Sigmoid colon (tissue), 7 donors: ENCODE measurements at places on chromosomes 2 and 18. TPM values are rescaled to one million over a fixed set of nuclear protein-coding genes. Genes with fewer than 3 reads are reported as not detected.
A peak's percentile ranks its signal among the peaks of the same experiment; 100 is the strongest.

GPR55 gene
- total RNA-seq, result not detected

GRCh38 chr2:231765496-231765929 is 15.6 kb downstream of the PDE6D start:
- no peak overlapping the region for H3K4me3 ChIP-seq
- DNase-seq, result no peak
- no peaks in the 10 kb centered on the region for H3K27me3 ChIP-seq
- no peaks in the 10 kb centered on the region for H3K4me1 ChIP-seq
- H3K27ac ChIP-seq, result no peak overlapping the region

ALK gene
- total RNA-seq, result 1.5 TPM

LIPG gene
- 3.9 TPM for total RNA-seq

IL18R1 gene
- total RNA-seq, result 1.1 TPM

DNA sequence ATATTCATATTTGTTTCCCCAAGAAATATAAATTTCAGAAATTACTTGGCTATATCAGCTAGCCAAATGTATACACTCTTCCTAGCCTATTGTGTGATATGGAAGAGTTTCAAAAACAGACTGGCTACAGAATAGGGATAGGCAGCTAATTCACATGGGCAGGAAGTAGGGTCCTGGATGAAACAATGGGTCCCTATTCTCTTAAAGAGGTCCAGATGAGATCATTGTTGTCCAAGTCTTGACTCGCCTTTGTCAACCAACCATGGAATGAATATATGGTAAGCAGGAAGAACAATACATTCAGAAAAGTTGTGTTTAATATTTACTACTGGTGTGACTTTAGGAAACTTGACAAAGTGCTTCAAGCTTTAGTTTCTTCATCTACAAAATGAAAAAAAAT is 319.9 kb downstream of the NBAS start:
- no peak for DNase-seq
- H3K4me1 ChIP-seq, result no peaks in the 10 kb centered on the region
- H3K4me3 ChIP-seq, result no peak overlapping the region
- H3K36me3 ChIP-seq, result no peaks in the 10 kb centered on the region
- H3K27ac ChIP-seq, result no peak overlapping the region
- H3K27me3 ChIP-seq, result no peaks in the 10 kb centered on the region

- DNase-seq, result no peak
- no peak overlapping the region for H3K27ac ChIP-seq
- H3K36me3 ChIP-seq, result no peaks in the 10 kb centered on the region
- H3K4me1 ChIP-seq, result no peaks in the 10 kb centered on the region
- no peak overlapping the region for H3K4me3 ChIP-seq
These were observed 77.4 kb downstream of the DCDC2C start for GRCh38 chr2:3780477-3781402.

DNA sequence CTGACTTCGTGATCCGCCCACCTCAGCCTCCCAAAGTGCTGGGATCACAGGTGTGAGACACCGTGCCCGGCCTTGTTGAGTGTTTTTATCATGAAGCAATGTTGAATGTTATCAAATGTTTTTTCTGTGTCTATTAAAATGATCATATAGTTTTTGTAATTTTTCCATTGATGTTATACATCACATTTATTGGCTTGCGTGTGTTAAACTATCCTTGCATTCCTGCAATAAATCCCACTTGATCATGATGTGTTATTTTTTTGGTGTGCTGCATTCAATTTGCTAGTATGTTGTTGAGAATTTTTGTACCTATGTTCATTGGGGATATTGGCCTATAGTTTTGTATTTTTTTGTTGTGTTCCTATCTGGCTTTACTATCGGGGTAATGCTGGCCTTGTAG is 113.1 kb upstream of the PARD3B start:
- H3K27ac ChIP-seq, result no peak overlapping the region
- H3K4me3 ChIP-seq, result no peak overlapping the region
- peaks cover 14% of the 10 kb centered on the region for H3K4me1 ChIP-seq
- H3K27me3 ChIP-seq, result no peaks in the 10 kb centered on the region
- no peak for DNase-seq

DNA sequence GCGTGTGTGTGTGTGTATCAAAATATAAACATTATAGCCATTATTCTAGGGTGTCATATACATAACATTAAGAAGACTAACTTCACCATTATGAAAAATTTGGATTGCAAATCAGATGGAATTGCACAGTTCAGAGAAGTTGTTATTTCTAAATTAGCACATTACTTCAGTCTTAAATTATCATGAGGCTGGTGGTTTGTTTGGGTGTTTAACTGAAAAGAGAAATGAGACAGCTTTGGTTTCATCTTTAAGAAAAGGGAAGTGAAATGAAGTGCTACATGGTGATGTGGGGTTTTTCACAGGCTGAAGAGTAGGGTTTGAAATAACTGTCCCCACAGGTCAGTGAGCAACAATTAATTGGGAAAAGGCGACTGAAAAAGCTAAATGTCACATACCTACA is 161.2 kb upstream of the XIRP2 start:
- no peaks in the 10 kb centered on the region for H3K36me3 ChIP-seq
- no peak for DNase-seq
- no peak overlapping the region for H3K4me3 ChIP-seq
- no peaks in the 10 kb centered on the region for H3K27me3 ChIP-seq

DNA sequence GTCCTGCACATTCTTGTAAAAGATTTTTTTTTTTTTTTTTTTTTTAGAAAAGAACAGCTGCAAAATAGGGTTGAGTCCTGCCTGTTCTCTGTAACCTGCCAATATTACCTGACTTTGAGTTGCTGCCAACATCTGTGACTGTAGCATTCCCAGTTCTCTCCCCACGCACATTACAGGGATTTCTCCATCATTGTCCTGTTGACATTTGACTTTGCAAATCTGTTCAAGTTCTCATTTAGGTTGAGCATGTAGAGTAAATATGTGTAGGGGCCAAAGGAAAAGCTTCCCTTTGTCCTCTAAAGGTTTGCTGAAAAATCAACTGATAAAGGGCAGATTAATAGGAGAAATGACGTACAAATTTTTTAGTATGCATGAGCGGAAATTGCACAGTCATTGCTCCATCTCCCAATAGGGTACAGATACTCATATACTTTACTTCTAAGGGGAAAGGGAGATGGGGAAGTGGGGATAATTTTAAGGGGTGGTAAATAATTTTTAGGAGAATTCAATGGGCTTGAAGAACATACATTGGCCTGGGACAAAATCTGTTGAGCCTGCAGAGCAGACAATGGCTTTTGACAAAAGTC is 385.5 kb downstream of the PIK3C3 start:
- H3K4me3 ChIP-seq, result no peak overlapping the region
- H3K27ac ChIP-seq, result no peak overlapping the region
- H3K27me3 ChIP-seq, result no peaks in the 10 kb centered on the region
- H3K4me1 ChIP-seq, result no peaks in the 10 kb centered on the region

GRCh38 chr2:3466966-3467365 is 52.4 kb downstream of the ADI1 start:
- H3K4me3 ChIP-seq, result no peak overlapping the region
- H3K27ac ChIP-seq, result peak overlapping the region; percentile 48
- H3K4me1 ChIP-seq, result peaks cover 34% of the 10 kb centered on the region

LYPD1 gene
- 8.0 TPM for total RNA-seq

- H3K4me1 ChIP-seq, result no peaks in the 10 kb centered on the region
- H3K27me3 ChIP-seq, result no peaks in the 10 kb centered on the region
- no peaks in the 10 kb centered on the region for H3K36me3 ChIP-seq
- H3K4me3 ChIP-seq, result no peak overlapping the region
- H3K27ac ChIP-seq, result no peak overlapping the region
- DNase-seq, result no peak
These were observed 443.6 kb upstream of the TRIB2 start for GRCh38 chr2:12273111-12273510.

DNA sequence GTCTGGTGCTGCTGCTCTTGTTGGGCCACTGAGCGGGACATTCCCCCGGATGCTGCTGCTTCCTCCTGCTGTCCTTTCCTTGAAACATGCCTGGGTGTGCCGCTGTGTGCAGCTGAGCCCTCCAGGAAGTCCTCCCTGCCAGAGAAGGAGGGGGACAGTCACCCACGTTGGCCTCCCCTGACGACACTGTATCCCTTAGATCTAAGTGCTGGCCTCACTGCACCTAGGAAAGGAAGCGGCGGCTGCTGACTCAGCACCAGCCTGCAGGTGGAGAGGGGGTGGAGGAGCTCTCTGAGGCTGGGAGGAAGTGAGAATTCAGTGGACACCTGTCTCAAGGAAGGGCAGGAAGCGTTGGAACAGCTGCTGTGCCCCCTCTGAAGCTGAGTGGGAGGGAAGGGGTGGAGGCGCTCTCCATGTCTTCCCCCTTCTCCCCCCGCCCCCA is 239.8 kb downstream of the HAUS1 start:
- H3K27ac ChIP-seq, result no peak overlapping the region
- H3K27me3 ChIP-seq, result no peaks in the 10 kb centered on the region
- DNase-seq, result peak; percentile 65
- H3K4me3 ChIP-seq, result no peak overlapping the region
- no peaks in the 10 kb centered on the region for H3K36me3 ChIP-seq
